Uterine smooth muscle cell (primary cell): ENCODE measurements at places on chromosomes 6 and 20. TPM values are rescaled to one million over a fixed set of nuclear protein-coding genes. Genes with fewer than 3 reads are reported as not detected.

Gene CRIP3
- not detected in 2 replicates for total RNA-seq

Gene MAPK13
- total RNA-seq: 28.2 and 34.1 TPM in 2 replicates

Gene ABCC10
- 18.4 and 24.6 TPM in 2 replicates for total RNA-seq

Gene TRIM15
- not detected in 2 replicates for total RNA-seq

Gene NOTCH4
- 0.62 and 1.4 TPM in 2 replicates for total RNA-seq

Gene SPEF1
- total RNA-seq: 0.22 and 0.25 TPM in 2 replicates

Gene KCNQ5
- total RNA-seq: 1.00 and 2.9 TPM in 2 replicates
